ENCODE measurements at places on chromosomes 4 and X. TPM values are rescaled to one million over a fixed set of nuclear protein-coding genes. Genes with fewer than 3 reads are reported as not detected.

DNA sequence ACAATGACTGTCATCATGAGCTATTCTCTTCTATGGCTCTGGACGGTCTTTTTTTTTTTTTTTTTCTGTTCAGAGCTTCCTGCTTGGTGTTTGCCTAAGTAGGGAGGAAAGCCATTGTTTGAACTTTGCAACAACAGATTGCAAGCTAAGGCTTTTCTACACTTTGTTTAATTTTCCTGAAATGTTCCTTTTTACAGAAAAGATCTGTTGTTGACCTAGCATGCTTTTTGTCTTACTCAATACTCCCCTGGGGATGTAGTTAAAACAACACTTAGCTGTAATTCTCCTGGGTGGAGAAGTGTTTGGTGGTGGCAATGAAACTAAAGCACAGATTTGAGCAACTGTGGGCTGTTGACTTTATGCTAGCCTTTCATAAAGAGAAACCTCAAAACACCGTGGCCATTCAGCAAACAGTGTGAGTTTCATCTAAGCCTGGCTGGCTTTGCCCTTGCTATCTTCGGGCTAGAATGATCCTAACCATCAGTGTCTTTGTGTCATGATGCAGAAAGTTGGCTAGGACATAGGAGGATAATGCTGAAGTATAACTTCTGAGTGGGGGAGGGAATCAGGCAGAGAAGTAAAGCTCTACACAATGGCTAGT, 110.5 kb downstream of the ANXA3 start:
- peak; percentile 77 for DNase-seq
- no peak overlapping the region for H3K27ac ChIP-seq
- peaks cover 1% of the 10 kb centered on the region for H3K27me3 ChIP-seq
- no peak overlapping the region for H3K4me3 ChIP-seq
- peaks cover 33% of the 10 kb centered on the region for H3K4me1 ChIP-seq
- no peaks in the 10 kb centered on the region for H3K36me3 ChIP-seq

DNA sequence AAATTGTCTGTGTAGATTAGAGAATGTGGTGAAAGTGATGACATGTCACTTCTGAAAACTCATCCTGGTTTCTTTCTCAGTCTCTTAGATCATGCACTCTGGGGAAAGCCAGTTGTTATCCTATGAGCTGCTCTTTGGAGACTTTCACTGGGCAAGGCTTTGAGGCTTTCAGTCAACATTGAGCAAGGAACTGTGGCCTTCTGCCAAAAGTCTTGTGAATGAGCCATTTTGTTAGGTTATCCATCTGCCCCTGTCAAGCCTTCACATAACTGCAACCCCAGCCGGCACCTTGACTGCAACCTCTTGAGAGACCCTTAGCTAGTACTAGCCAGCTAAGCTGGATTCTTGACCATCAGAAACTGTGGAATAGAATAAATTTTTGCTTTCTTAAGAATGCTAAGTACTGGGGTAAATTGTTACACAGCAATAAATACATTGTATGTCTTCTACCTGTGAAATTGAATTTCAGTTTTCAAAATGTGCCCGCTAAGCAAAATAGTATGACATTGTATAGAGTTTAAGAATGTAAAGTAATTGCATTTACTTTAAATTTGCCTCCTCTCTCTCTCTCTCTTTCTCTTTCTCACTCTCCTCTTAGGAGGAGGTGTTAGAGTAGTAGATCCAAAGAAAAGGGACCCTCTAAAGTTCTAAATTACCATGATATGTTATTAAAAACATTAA, 1273.0 kb downstream of the RAPGEF2 start:
- H3K27ac ChIP-seq, result no peak overlapping the region
- no peak overlapping the region for H3K4me3 ChIP-seq
- H3K4me1 ChIP-seq, result no peaks in the 10 kb centered on the region
- no peaks in the 10 kb centered on the region for H3K27me3 ChIP-seq

DNA sequence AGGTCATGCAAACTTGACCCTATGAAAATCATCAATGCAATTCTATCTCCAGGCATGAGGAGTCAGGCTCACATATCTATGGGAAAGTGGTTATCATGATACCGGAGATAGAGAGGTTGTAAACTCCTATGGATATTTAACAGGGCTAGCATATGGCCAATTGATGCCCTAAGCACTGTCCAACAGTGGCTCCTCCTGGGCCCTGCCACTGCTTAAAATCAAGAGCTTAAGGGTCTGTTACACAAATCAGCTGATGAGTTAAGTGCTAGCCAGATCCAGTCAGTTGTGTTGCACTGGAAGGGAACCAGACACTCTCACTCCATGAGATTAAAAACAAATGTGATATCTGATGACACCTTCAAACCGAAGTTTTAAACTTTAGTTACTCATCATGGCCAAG, 337.6 kb downstream of the STIM2 start:
- H3K4me3 ChIP-seq, result no peak overlapping the region
- no peaks in the 10 kb centered on the region for H3K36me3 ChIP-seq
- DNase-seq, result no peak

GRCh38 chr4:83125738-83126141, 11.2 kb upstream of the PLAC8 start:
- peaks cover 15% of the 10 kb centered on the region for H3K4me1 ChIP-seq
- H3K27me3 ChIP-seq, result no peaks in the 10 kb centered on the region
- H3K27ac ChIP-seq, result peak overlapping the region; percentile 31
- no peaks in the 10 kb centered on the region for H3K36me3 ChIP-seq

- no peak overlapping the region for H3K4me3 ChIP-seq
- no peak overlapping the region for H3K27ac ChIP-seq
- no peaks in the 10 kb centered on the region for H3K4me1 ChIP-seq
- no peaks in the 10 kb centered on the region for H3K36me3 ChIP-seq
- H3K27me3 ChIP-seq, result no peaks in the 10 kb centered on the region
These were observed 646.0 kb upstream of the PITX2 start for GRCh38 chr4:111268769-111269414.

GRCh38 chr4:152950402-152951274, 14.5 kb downstream of the FHDC1 start:
- H3K36me3 ChIP-seq, result no peaks in the 10 kb centered on the region
- no peak overlapping the region for H3K4me3 ChIP-seq
- no peaks in the 10 kb centered on the region for H3K4me1 ChIP-seq
- H3K27ac ChIP-seq, result no peak overlapping the region
- H3K27me3 ChIP-seq, result no peaks in the 10 kb centered on the region

DNA sequence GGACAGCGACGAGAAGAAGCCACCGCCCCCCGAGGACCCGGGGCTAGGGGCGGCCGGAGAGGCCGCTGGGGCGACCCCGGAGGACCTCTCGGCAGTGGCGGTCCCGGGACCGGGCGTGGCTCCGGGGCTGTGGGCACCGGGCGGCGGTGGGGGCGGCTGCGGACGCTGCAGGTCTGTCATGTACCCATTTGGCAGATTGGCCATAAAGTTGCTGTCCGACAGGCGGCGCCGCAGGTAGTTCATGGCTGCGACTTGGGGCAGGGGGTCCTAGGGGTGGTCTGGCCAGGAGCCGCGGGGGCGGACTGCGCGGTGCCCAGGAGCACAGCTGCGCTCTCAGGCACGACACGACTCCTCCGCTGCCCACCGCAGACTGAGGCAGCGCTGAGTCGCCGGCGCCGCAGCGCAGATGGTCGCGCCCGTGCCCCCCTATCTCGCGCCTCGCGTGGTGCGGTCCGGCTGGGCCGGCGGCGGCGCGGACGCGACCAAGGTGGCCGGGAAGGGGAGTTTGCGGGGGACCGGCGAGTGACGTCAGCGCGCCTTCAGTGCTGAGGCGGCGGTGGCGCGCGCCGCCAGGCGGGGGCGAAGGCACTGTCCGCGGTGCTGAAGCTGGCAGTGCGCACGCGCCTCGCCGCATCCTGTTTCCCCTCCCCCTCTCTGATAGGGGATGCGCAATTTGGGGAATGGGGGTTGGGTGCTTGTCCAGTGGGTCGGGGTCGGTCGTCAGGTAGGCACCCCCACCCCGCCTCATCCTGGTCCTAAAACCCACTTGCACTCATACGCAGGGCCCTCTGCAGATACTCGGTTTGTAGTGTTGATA, at the start of gene SYN1:
TSS of gene SYN1 (minus strand) at position 372 of the 817 bp plus-strand sequence. CDS start at position 243, 129 bp downstream.
- H3K4me3 ChIP-seq, result no peak within 1 kb of the TSS
- DNase-seq, result no peak
- H3K36me3 ChIP-seq, result no peaks in the 10 kb centered on the region
- H3K4me1 ChIP-seq, result no peaks in the 10 kb centered on the region

DNA sequence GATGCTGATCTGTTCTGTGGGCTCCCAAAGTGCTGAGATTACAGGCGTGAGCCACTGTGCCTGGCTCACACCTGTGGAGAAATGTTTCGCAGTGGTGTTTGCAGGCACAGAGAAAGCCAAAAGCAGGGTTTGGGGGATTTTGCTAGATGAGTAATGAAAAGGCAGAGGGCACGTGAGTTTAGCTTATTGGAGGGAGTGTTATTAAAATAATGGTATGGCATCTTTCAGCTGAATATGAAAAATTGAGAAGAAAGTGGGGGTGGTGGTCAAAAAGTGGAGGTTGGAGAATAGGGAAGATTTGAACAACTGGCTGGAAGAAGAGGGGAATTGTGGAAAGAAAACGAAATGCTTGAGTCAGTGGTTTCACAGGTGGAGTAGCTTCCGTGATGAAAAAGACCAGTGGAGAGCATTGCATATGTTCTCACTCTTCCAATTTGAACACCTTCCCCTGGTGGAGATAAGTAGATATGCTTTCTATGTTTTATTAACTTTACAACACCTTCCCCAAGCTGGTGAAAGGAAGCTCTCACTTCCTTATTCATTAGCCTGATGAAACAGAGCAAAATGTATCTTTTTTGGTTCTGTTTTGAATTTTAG, 1.1 kb upstream of the CHST7 start:
- H3K36me3 ChIP-seq, result no peaks in the 10 kb centered on the region
- no peak overlapping the region for H3K4me3 ChIP-seq
- peak overlapping the region; percentile 80 for H3K27ac ChIP-seq
- peak; percentile 64 for DNase-seq
- no peaks in the 10 kb centered on the region for H3K27me3 ChIP-seq
- peaks cover 26% of the 10 kb centered on the region for H3K4me1 ChIP-seq

DNA sequence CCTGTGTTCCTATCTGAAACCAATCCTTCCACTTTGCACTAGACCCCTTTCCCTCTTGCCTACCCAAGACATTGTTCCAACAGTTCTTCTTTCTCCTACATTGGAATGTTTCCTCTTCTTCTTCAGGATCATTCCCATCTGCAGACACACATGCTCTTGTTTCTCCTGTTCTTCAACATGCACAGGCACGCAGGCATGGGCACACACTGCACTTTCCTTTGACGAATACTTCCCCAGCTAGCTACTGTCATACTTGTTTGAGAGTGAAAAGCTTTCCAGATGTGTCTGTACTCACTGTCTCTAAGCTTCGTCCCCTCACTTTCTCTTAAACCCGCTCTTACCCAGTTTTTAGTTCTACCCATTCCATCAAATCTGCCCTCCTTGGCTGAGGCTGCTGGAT, 31.8 kb upstream of the ERVMER34-1 start:
- H3K27ac ChIP-seq, result no peak overlapping the region
- DNase-seq, result no peak
- no peaks in the 10 kb centered on the region for H3K27me3 ChIP-seq
- no peaks in the 10 kb centered on the region for H3K36me3 ChIP-seq

GRCh38 chr4:134160211-134160610, 41.4 kb downstream of the PABPC4L start:
- DNase-seq, result no peak
- no peaks in the 10 kb centered on the region for H3K36me3 ChIP-seq
- no peak overlapping the region for H3K27ac ChIP-seq

- H3K4me1 ChIP-seq, result no peaks in the 10 kb centered on the region
- H3K36me3 ChIP-seq, result no peaks in the 10 kb centered on the region
- H3K27ac ChIP-seq, result no peak overlapping the region
- no peaks in the 10 kb centered on the region for H3K27me3 ChIP-seq
These were observed 321.9 kb upstream of the PRPS2 start for GRCh38 chrX:12469296-12469695.

DNA sequence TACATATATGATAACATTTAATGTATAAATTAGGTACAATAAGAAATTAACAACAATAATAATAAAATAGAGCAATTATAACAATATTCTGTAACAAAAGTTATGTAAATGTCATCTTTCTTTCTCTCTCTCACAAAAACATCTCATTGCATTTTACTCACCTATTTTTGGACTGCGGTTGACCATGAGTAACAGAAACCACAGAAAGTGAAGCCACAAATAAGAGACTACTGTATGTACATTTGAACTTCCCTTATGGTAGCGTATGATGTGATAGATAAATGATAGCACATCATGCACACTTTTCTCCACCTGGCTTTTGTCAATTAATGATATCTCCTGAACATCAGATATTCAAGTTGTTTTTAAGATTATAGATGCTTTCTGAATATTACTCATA, 80.5 kb downstream of the HNRNPD start:
- peak; percentile 41 for DNase-seq
- no peak overlapping the region for H3K27ac ChIP-seq
- H3K36me3 ChIP-seq, result no peaks in the 10 kb centered on the region
- H3K27me3 ChIP-seq, result peaks cover 2% of the 10 kb centered on the region
- H3K4me3 ChIP-seq, result no peak overlapping the region
- peaks cover 3% of the 10 kb centered on the region for H3K4me1 ChIP-seq

- H3K4me3 ChIP-seq, result no peak overlapping the region
- no peak for DNase-seq
- H3K27ac ChIP-seq, result no peak overlapping the region
These were observed 49.4 kb upstream of the GUCY1A1 start for GRCh38 chr4:155617296-155617695.

DNA sequence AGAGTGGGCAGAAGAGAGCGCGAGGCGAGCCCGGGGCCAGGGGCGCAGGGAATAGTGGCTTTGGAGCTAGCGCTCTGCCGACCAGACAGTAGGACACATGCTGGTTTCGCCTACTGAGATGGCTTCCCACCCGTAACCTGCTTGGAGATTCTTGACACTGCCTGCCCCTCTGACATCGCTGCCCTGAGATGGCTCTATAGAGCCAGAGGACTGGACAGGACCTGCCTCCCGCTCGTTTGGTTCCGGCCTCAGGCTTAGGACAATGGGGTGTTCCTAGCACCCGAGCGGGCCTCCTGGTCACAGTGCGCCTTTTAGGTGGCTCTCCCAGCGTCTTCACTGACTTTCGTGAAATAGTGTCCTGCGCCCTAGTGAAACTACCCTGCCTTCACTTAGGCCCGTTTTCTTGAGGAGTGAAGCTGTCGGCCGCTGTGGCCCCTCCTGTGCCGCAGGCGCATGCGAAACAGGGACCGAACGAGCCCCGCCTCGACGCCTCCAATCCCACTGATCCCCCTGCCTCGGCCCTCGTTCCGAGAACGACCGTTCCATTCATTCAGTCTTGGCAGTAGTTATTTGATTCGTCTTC, 608 bp downstream of the TAF1 start:
- H3K27ac ChIP-seq, result peak overlapping the region; percentile 85
- no peaks in the 10 kb centered on the region for H3K27me3 ChIP-seq
- H3K36me3 ChIP-seq, result no peaks in the 10 kb centered on the region

DNA sequence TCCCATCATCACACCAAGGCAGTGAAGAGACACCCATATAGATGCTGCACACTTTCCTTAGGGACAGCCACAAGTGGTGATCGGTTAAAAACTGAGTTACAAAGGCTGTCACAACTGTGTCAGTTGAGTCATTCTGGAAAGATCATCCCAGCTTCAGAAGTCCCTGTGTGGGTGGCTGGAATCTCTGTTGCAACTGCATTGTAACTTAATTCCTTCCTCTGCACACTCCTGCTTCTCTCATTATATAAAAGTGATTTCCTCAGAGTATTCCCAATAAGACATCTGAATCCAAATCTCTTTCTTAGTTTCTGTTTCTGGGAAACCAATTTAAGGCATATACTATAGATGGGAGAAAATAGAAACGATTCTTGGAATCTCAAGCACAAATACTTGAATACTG, 88.1 kb downstream of the FSTL5 start:
- H3K27ac ChIP-seq, result no peak overlapping the region
- no peaks in the 10 kb centered on the region for H3K36me3 ChIP-seq
- H3K4me3 ChIP-seq, result no peak overlapping the region
- DNase-seq, result no peak

C4orf51 gene
- not detected for polyA plus RNA-seq

IRS4 gene
- not detected for polyA plus RNA-seq

NUP62CL gene
- polyA plus RNA-seq, result 4.4 TPM

TSPAN7 gene
- 0.19 TPM for polyA plus RNA-seq

ZMYM3 gene
- polyA plus RNA-seq, result 10.0 TPM

RAB41 gene
- 0.31 TPM for polyA plus RNA-seq

BEND2 gene
- not detected for polyA plus RNA-seq

CT55 gene
- not detected for polyA plus RNA-seq
